CD4-positive, alpha-beta T cell treated with Interleukin-17A for 1 hour (primary cell): ENCODE measurements at places on chromosomes 11 and 22.

DNA sequence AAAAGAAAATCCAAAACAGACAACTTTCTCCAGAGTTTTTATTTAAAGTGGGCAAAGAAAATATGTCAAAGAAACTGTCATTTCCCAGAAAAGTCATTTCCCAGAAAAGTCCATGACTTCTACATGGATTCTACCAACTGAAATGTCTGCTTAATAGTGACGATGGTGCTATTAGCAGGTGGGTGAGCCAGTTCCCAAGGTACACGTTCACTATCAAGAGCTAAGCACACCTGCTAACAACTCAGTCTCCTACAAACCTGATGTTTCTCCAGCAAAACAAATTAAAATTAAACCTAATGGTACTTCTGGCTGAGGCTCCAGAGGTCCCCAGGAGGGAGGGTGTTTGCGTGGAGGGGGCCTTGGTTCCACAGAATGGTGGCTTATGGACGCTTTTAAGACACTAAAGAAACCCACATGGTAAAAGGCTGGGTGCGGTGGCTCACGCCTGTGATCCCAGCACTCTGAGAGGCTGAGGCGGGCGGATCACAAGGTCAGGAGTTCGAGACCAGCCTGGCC lies 26.8 kb downstream of the POU2AF1 start:
- DNase-seq: no peak

DNA sequence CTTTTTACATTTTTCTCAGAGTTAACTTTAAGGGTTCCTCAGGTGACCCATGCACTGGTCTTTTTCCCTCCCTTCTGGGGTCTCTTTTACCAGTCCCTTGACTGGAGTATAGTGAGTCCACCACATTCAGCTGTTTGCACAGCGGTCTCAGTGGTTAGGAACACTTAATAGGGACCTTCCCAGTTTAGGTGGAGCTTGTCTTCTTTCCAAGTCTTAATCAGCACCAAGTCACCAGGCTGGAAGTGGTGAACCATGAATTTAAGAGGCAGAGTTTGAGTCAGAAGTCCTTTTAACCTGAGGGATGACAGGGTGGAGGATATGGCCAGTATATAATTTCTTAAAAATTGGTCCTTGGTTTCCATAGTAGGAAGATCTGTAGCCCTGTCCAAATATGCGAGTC lies 349.7 kb upstream of the MPPED2 start:
- DNase-seq: no peak

DNA sequence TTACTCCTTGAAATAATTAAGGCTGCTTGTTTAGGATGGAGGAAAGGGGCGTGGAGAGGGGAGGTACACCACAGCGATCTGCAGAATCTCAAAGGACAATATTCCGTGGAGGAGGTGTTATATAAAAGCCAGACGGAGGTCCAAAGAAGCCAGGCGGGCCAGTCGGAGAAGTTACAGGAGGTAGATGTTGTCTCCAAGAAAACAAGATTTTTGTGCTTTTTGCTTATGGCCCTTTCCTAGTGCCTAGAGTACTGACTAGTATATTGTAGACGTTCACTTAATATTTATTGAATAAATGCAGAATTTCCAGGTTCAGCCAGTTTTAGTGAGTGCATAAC lies 761 bp downstream of the ZDHHC13 start:
- no peak for DNase-seq

- DNase-seq: no peak
These were observed 162.9 kb upstream of the B3GAT1 start for GRCh38 chr11:134574947-134575346.

DNA sequence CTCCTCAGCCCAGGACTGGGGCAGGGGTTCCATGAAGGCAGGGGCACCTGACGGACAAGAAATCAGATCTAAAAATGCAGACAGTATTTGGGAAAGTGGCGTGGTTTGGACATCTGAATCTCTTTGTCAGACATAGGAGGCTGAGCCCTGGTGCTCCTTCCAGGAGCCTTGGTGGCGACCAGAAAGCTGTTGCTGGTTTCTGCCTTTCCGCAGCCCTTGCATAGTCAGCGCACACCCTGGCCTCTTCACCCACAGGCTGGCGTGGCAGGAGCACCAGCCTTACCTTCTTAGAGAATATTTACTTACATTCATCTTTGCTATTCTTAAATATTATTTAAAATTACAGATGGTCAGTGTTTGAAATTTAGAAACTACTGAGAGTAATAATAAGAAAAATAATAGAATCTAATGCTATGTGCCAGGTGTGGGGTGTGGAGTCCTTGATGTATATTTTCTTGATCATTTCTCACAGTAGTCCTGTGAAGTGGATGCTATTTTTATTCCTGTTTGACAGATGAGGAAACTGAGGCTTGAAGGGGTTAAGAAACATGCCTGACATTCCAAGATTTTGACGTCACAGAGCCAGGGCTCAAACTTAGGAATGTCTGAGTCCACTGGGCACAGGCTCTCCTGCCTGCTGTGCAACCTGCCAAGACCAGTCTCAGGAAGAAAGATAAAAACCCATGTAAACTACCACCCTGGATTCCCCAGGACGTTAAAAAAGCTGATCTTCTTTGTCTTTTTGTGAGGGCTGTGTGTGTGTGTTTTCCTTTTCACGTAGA lies 51.6 kb downstream of the TBC1D22A start:
- no peak for DNase-seq

DNA sequence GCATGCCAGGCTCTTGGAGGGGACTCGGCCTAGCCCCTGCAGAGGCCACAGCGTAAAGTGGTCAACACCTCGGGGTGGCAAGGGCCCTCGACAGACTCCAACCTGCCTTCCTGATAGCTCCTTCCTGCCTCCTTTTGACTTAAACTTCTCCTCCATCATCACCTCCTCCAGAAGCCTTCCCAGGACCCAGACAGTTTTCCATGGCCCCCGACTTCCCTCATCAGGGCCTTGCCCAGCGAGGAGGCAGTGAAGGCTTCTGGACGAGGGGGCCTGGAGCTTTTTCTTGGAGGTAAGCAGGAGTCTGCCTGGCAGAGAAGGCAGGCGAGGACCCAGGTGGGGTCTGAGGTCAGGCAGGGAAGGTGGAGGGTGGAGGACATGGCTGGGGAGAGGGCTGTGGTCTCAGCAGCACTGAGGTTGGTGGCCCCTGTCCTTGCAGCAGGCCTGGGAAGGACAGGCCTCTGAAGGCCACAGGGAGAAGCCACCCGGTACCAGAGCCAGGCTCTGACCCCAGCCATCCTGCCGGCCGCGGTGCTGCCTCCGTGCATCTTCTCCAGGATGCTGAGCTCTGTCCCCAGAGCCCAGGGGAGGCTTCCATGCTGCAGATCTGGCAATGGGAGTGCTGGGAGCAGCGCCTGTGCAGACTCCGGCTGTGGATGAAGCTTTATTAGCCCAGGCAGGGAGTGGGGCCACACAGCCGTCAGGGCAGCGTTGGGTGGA lies 81.4 kb downstream of the WNT7B start:
- DNase-seq: no peak

DNA sequence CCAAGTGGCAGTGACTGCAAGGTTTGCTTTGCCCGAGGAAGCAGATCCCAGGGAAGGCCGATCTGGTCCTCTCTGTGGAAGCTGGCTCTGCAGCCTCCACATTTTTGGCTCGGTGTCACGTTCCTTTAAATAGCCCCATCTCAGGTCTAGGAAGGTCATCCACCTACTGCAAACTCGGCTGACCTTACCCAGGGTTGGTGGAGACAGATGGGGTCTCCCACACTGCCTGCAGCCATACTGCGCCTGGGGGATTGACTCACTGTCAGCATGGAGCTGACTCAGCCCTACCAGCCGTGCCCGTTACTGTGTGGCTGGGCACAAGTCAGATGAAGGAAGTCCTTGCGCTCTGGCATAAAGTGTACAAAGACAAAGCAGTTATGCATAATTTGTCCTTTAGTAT lies 16.9 kb downstream of the CDPF1 start:
- DNase-seq: no peak

DNA sequence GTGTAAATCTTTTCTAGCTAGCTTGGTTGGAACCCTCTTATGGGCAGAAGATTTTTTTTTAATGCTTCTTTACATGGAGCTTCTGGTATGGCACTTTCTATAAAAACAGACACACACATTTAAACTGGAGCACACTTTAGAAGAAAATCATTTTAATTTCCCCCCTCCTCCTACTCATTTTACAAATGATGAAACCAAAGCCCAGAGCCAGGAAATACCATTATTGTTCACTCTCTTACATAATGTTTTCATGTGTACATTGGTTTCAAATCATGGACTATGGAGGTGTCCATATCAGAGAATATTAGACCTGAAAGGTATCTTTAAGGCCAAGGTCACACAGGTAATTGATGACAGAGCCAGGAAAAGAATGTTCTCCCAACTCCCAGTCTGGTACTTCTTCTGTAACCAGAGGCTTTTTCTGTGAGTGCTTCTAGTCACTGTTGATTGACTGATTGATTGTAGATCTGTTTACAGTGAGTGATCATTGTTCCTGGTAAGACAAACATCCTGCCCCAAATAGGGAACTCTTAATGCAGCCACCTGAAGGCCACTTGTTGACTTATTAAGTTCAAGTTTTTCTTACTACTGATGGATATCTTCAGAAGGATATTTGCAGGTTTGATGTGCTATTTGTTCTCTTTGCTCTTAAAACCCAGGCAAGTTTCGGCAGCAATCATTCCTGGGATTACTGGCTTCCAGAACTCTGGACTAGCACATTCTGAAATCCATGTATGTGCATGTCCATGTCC lies 26.8 kb upstream of the ME3 start:
- no peak for DNase-seq

DNA sequence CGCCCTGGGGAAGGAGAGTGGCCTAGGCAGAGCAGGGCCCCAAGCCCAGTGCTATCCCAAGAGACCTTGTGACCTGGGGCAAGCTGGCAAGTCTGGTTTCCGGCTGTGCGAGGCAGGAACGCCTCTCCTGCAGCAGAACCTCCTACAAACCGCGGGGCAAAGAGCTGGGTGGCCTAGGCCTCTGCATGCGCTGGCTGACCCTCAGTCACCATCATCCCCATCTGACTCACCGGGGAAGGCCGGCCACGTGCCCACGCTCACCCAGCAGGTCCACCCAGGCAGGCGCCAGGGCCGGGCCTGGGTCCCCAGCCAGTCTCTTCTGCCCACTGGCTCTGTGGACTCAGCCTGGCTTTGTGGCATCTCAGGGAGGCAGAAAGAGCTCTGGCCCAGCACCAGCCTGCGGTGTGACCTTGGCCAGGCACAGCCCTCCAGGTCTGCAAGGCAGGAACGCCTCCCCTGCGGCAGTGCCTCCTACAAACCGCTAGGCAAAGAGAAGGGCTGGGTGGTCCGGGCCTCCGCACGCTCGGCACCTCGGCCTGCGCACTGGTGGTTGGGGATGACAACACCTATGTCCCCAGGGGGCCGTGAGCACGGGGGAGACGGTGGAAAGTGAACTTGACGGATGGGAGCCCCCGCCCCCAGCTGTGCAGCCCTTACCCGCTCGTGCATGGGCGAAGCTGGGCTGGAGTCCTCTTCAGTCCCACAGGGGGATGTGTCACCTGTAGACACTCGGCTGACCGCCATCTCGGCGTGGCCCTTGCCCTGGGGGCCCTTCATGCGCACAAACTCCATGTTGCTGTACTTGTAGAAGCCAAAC lies 38.2 kb downstream of the KIAA0930 start:
- DNase-seq: no peak

DNA sequence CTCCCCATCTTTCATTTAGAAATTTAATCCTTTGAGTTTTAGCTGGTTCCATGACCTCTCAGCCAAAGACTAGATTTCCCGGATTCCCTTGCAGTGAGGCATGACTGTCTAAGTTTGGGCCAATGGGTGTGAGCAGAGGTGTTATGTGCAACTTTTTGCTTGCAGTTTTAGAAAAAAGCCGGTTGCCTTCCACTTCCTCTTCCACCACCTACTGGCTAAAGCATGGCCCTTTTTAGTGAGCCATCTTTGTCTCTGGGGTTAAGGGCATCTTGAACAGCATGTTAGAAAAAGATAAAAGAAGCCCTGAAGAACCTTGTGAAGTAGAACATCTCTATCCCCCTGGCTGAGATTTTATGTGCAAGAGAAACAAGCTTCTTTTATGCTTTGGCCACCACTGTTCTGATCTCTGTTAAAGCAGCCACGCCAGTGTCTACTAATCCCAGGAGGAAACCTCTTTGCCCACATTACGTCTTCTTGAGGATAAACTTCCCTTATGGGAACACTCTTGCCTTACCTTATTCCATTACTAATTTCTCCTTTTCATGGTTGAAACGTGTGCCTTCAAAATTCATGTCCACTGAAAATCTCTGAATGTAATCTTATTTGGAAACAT lies 279.9 kb downstream of the TENM4 start:
- DNase-seq: no peak

- DNase-seq: no peak
These were observed 34.1 kb downstream of the RSPH14 start for GRCh38 chr22:23107487-23108248.

GRCh38 chr11:83427943-83428342 lies 141.8 kb upstream of the CCDC90B start:
- DNase-seq: no peak

GRCh38 chr11:76609736-76610370 lies 60.7 kb downstream of the LRRC32 start:
- DNase-seq: no peak

- no peak for DNase-seq
These were observed 362.7 kb upstream of the CCDC90B start for GRCh38 chr11:83648610-83649527.

DNA sequence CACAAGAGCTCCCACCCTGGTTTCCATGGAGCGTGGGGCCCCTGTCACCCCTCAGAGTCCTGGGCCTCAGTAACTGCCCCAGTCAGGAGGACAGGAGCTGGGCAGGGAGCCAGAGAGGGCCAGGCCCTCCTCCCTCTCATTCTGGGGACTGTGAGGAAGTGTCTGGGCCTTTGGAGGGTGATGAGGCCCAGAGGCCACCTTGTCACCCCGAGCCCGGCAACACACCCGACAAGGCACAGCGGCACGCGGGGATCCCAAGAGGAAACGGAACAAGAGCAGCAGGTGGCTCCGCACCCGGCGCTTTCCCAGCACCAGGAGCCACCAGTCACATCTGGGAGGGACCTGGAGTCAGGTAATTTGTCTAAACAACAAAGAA lies 72.1 kb downstream of the CELSR1 start:
- no peak for DNase-seq

- DNase-seq: no peak
These were observed 21.1 kb downstream of the SHISA8 start for GRCh38 chr22:41893591-41894375.

GRCh38 chr22:44153710-44154109 lies 27.0 kb upstream of the PARVG start:
- DNase-seq: no peak

DNA sequence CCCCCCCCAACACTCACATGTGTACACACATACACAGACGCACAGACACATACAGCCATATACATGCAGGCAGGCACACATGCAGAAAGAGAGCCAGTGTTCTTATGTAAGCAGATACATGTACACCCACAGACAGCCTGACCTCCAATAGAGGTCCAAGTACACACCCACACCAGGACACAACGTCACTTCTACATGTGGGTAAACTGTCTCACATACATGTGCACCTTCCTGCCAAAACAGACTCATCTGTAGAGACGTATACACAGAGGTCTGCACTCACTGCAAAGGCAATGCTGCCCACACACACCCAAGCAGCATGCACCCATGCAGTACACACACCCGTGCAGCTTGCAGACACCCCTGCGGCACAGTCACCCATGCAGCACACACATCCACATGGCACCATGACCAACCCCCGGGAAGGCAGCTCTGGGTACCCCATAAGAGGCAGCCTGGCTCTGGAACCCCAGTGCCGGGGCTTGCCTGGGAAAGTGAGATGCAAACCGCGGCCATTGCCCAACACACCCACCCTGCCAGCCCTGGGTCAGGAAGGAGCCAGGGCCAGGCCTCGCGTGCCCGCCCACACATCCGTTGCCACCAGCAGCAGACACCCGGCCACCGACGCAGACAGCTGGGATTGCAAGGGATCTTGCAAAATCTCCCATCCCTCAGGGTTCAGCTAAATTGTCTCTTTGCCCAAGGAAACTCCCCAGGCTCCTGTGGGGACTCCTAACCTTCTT lies 10.1 kb downstream of the CASTOR1 start:
- no peak for DNase-seq

GRCh38 chr22:24379536-24379935 lies 47.9 kb upstream of the ADORA2A start:
- peak; percentile 8 for DNase-seq
